Fibroblast of upper back skin (primary cell): ENCODE measurements at places on chromosomes 1 and 21.

DNA sequence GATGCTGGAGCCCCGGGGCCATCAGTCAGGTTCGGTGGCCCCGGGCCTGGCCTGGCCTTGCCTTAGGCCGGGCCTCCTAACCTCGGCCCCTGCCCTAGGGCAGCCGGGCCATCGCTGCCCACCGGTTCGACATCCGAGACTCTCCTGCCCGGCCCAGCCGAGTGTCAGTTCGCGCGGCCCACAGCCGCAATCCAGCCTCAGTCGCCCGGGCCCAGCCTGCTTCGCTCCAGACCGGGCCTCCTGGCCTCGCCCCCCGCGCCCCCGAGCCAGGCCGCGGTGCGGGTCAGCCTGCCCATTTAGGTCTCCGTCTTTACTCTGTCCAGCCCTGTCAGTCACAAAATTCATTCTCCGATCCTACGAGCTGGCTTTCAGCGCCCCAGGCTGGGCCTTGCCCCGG lies 777 bp downstream of the LRRC41 start:
- DNase-seq = peak; percentile 9

- no peak for DNase-seq
Measured at GRCh38 chr1:248710305-248710900, 7.8 kb upstream of the OR14I1 start.

DNA sequence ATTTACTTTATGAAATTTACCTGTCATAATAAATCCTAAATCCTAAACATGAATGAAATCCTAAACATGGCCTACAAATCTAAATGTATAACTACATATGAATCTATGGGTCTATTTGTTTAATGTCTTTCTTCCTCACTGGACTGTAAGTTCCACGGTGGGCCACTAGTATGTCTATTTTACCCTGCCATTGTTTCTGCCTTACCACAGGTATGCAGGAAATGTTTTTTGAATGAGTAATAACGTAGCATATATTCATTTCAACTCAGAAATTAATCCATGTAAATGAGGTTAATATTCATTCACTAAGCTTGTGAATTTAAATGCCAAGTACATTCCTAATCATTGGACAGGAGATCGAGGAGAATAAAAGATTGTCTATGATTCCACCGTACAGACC lies 35.3 kb downstream of the B3GALNT2 start:
- DNase-seq = peak; percentile 76

DNA sequence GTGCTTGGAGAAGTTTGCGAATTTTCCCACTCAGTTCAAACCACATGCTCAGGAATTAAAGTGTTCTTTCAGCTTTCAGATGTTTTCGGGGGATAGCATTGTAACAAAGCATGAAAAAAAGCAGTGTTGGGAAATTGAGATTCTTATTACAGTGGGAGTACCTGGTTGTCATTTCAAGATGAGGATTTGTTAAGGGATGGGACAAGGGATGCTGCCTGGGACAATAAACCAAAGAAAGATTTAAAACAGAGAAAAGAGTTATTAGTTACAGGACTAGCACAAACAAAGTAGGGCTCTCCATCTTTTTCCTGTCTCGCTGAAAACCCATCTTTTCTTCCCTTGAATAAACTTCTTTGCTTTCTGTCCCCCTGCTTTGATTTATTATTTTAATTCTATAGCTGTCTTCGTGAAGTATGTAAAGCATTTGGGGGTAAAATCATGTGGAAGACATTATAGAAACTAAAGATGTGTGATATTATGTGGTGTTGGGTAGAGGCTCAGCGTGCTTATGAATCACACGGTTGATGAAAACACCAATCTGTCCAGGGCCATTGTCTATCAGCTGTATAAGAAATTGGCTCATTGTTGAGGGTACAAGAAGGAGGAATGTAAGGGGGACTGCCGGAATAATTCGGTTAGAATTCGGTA lies 277.6 kb downstream of the KIF26B start:
- DNase-seq = peak; percentile 87
